T47D (cell line): ENCODE measurements at places on chromosomes 12 and 14.
A peak's percentile ranks its signal among the peaks of the same experiment; 100 is the strongest.

DNA sequence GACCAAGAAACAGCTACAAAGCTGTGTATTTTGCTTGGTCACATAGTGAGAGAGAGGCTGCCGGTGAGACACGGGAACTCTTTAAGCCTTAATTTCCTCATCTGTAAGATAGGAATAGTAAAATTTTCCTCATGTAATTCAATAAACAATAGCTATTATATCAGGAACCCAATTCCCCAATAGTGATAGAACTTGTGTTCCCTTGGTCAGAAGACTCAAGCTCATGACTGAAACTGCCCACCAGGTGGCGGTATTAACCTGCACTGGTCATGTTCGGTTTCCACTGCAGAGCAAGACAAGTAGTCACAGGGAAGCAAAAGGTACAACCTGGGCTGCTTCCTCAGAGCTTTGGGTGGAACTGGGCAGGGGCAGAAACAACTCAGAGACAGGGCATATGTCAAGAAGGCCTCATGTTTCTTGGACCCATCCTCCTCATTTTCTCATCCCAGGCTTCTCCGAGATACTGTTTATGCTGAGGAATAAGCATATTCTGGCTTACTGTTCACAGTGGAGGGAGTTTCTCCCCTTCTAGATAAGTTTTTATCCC, 4.2 kb upstream of the AJUBA start:
- DNase-seq = peak; percentile 63

DNA sequence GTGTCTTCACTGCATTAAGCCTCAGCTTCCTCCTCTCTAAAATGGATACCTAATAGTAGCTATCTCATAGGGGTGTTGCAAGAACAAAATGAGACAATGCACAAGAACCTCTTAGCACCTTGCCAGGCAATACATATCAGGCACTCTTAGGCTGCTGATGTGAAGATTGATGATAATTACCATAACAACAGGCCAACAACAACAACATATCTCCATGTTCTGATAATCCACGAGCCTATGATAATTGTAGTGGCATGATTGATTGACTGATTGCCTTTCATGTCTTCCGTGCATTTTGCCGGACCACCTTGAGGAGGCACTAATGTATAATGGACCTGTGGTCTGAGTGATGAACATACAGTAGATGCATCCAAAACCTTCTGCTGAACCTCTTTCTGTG, 50.7 kb upstream of the WSCD2 start:
- no peak for DNase-seq

DNA sequence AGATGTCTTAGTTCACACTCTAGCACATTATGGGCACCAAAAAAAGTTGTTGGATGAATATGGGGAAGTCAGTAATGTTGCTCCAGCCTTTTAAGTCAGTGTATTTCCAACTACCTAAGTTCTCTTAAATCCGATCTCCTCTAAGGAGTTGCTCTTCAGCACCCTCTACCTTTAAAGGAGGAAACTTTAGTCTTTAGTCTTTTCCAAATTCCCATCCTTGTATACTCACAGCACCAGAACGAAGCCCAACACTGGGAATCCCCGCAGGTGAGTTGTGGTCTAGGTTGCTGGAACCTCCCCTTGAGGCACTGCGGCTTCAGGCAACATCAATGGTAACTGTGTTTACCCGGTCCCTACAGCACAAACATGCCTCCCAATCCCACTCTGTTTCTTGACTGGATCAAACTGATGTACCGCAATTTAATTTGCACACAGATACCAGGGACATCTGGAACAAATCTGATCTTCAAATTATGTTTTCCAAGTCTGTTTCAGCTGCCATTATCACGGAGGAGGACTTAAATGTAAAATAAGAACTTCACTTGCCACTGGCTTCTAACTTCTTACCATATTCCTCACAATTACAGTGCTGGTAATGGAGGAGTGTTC, 179.0 kb downstream of the FOXN3 start:
- DNase-seq = peak; percentile 18

GRCh38 chr14:104253223-104253822, 114.9 kb downstream of the KIF26A start:
- no peak for DNase-seq

GRCh38 chr12:123106640-123107359, 44.1 kb downstream of the PITPNM2 start:
- no peak for DNase-seq

- DNase-seq = no peak
Measured at GRCh38 chr12:109653890-109654289, 59.7 kb upstream of the FAM222A start.

DNA sequence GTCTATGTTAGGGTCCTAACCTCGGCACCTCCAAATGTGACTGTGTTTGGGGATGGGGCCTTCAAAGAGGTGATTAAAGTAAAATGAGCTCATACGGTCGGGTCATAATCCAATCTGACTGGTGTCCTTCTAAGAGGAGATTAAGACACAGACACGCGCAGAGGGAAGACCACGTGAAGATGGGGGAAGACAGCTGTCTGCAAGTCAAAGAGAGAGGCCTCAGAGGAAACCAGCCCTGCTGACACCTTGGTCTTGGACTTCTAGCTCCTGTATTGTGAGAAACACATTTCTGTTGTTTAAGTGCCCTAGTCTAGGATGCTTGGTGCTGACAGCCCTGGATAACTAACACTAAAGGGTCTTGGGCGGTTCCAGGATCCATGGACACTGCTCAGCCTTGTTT, 109.6 kb downstream of the DICER1 start:
- no peak for DNase-seq

GRCh38 chr14:22414876-22415604, 174.0 kb downstream of the DAD1 start:
- no peak for DNase-seq

DNA sequence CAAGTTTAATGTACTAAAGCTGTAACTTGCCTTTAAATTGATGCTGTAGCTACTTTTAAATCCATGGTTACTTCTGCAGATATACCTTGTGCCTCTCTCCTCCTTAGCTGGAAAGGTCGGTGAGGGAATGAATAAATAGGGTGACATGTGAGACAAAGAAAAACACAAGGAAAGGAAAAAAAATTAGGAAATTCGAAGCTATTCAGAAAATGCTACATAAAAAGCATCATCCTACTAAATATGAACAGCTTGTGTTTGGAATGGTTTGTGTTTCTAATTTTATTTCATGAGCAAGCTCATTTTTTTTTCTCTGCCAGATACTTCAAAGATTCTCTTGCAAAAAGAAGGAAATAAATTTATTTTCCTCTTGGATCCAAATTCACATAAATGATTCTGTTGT, 186.3 kb upstream of the NUDT4 start:
- DNase-seq = no peak

DNA sequence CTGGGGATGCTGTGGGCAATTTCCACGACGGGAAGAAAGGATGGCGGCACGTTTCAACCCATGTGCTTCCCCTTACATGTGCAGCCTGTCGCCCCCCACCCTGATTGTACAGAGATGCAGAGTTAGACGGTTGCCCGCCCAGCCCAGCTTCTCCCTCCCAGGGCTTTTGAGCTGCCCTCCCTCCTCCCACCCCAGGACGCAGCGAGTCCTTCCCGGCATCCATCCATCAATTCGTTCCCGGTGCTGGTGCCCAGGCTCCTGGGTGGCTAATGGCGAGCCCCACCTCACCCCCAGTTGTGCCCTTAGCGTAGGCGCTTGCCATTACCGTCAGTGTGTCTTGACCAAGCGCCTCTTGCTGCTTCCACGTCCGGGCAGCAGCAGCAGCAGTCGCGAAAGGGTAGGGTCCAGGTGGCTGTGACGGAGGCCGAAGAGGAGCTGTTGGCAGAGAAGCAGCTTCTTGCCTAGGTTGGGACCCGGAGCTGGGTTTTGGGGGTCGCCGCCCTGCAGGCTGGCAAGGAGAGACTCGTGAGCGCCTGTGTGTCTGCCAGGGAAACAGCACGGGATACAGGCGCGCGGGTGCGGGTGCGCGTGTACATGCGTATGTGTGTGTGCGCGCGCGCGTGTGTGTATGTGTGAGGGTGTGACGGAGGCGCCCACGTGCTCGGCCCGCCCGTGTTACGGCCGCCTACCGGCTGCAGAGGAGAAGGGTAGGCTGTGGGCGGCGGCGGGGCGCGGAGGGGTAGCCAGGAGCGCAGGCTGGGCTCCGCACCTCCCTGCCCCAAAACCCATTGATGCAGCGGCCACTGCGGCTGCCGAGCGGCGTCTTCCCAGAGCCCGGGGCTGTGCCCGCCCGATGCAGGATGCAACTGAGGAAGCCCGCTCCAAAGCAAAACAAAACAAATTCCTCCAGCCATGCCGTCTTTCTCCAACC, at the start of gene SLC6A15:
Gene SLC6A15 (minus strand): TSS at position 602 of the 931 bp plus-strand sequence. CDS start 20,679 bp downstream, outside the sequence.
- no peak for DNase-seq

GRCh38 chr14:68807148-68807600, 14.3 kb upstream of the ZFP36L1 start:
- DNase-seq = no peak

DNA sequence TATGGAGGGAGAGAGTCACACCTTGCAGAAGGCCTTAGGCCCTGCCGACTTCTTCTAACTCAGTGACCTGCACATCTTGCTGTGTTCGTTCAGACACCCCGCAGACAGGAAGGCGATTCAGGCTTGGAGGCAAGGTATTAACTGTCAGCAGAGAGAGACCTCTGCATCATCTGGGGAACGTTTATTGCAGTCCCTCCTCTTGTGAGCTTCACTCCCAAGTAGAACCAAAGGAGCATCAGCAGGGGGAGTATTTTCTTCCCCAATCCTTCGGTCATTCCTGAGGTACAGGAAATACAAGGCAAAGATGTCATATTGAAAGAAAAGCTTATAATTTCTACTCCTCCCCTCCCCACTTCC, 217.9 kb downstream of the CRADD start:
- no peak for DNase-seq

GRCh38 chr12:82708061-82708879, 21.6 kb downstream of the TMTC2 start:
- DNase-seq = no peak

DNA sequence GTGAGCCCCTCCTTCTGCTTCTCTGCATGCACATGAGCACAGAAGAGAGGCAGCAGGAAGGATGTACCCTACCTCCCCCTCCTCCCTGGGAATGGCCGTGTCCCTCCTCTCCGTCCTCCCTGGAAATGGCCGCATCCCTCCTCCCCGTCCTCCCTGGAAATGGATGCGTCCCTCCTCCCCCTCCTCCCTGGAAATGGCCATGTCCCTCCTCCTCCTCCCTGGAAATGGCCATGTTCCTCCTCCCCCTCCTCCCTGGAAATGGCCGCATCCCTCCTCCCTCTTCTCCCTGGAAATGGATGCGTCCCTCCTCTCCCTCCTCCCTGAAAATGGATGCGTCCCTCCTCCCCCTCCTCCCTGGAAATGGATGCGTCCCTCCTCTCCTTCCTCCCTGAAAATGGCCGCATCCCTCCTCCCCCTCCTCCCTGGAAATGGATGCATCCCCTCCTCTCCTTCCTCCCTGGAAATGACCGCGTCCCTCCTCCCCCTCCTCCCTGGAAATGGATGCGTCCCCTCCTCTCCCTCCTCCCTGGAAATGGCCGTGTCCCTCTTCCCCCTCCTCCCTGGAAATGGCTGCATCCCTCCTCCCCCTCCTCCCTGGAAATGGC, 428.6 kb downstream of the AACS start:
- no peak for DNase-seq

- DNase-seq = no peak
Measured at GRCh38 chr12:32666018-32666417, 13.1 kb upstream of the DNM1L start.

GRCh38 chr12:107017042-107017441, 30.1 kb upstream of the MTERF2 start:
- DNase-seq = no peak

DNA sequence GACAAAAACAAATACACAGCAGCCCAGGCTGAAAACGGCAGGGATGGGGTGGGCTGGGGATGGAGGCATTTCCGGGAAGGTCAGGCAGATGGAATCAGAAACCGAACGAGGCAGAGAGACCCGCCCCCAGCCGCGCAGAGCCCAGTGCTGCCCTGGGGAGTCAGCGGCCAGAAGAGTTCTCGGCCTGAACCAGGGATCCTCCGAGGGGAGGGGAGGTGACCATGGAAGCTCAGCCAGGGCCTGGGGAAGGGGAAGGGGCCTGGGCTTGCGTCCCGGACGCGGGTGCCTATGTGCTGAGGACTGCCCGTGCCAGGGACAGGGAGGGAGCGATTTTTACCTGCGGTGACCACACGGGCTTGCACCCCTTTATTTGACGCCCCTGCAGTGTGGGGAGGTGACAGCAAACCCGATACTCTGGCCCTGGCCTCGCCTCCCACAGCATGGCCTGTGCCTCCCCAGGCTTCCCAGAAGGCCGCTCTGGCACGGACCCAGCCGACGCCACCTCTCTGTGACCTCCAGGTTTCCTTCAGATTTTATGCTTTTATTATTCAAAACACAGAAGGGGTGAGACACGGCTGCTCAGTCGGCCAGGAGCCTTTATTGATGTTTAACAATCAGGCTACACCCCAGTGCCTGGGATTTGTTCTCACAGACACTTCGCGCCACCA, 7.7 kb downstream of the LRCOL1 start:
- no peak for DNase-seq

DNA sequence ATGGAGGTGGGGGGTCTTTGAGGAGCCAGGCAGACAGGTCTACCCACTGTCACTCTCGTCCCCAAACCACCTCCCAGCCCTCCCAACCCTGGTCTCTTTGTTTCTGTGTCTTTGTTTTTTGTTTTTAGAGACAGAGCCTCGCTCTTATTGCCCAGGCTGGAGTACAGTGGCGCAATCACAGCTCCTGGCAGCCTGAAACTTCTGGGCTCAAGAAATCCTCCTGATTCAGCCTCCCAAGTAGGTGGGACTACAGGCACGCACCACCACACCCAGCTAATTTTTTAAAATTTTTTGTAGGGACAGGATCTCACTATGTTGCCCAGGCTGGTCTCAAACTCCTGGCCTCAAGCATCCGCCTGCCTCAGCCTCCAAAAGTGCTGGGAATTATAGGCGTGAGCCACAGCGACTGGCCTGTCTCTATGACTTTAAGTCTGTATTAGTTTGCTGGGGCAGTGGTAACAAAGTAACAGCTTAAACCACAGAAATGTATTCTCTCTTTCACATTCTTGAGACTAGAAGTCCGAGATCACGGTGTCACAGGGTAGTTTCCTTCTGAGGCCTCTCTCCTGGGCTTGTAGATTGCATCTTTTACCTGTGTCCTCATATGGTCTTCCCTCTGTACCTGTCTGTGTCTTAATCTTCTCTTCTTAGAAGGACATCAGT, 26.1 kb downstream of the DTX1 start:
- no peak for DNase-seq

DNA sequence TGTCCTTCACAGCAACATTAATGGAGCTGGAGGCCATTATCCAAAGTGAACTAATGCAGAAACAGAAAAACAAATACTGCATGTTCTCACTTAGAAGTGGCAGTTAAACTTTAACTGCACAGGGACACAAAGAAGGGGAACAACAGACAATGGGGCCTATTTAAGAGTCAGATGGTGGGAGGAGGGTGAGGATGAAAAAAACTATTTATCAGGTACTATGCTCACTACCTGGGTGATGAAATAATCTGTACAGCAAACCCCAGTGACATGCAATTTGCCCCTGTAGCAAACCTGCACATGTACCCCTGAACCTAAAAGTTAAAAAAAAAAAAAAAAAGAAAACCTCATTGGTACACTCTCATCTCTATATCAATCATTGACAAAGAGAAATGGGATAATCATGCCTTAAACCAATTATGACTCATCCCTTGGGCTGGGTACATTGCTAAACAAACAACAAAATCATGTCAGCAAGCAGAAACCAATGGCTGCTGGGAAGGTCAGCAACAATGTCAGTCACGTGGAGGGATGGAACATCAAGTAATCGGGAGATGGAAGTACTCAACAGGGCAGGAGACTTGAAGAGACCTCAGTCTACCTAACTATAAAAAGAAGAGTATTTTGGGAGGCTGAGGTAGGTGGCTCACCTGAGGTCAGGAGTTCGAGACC, 479.2 kb downstream of the RMST start:
- DNase-seq = no peak
